ENCODE measurements at places on chromosomes 6 and 20.

GRCh38 chr6:148590883-148591282, 155.9 kb upstream of the UST start:
- DNase-seq, result no peak

- no peak for DNase-seq
Measured at GRCh38 chr6:158625881-158626305, 18.6 kb downstream of the DYNLT1 start.

GRCh38 chr6:104126315-104127005, 733.3 kb downstream of the HACE1 start:
- no peak for DNase-seq

GRCh38 chr20:33160681-33161080, 7.3 kb upstream of the BPIFA2 start:
- DNase-seq, result no peak

- no peak for DNase-seq
Measured at GRCh38 chr6:108755257-108756240, 92.7 kb upstream of the ARMC2 start.

- no peak for DNase-seq
Measured at GRCh38 chr6:139613496-139613895, 239.0 kb upstream of the CITED2 start.

GRCh38 chr6:89999154-89999553, 104.9 kb downstream of the GJA10 start:
- DNase-seq, result no peak

DNA sequence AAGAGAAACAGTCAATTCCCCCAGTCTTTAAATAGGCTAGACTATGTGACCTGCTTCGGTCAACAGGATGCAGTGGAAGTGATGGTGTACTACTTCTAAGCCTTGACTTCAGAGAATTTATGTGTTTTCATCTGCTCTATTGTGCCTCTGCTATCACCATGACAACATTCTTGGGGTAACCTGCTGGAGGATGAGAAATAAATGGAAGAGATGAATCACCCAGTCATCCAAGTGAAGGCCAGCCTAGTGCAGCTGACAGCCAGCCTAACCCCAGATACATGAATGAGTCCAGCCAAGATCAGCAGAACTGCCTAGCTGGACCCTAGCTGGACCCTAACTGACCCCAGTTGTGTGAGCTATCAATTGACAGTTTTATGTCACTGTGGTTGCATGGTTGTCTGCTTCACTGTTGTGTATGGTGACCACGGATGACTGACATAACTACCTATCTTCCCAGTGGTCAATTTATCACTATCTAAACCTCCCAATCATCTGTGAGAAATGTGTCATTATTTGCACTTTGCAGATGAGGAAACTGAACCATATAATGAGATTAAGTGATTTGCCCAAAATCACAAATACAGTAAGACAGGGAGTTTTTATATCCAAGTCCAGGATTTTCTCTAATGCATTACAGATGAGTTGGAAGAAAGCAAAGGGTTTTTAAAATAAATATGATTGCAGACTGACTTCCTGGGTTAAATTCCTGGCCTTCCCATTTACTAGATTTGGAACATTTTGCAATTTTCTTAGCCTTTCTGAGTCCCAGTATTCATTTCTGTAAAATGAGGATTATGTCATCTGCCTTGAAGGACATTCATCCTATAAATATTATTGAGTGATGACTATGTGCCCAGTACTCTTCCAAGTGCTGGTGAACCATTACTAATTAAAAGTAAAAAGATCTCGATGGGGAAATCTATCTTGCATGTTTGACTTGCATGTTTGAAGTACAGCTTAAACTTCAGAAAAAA, 136.4 kb upstream of the PLCB4 start:
- no peak for DNase-seq

GRCh38 chr6:36135053-36135731, 4.9 kb downstream of the MAPK13 start:
- DNase-seq, result no peak

DNA sequence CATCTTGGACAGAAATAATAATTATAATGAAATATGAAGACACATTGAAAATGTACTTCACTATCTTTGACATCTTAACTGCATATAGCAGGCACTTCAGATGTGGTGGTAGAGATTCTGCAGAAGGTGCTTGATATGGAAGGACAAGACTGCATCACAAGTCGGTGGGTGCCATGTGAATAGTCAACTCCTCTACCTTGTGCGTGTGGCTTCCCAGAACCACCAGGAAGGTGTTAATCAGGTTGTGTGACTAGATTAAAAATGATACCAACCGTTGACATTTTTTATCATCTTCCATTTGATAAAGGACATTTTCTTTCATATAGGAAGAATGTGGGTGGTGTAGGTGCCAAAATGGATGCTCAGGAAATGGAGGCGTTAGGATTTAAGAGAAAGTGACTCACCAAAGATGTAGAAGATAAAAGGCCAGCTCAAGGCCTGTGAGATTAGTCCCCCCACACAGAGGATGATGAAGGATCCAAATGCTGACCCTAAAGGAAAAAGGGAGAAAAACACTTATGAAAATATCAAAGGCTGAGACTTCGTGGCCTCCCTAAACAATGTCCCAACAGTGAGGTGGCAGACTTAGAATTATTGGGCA, 12.3 kb downstream of the SLC17A2 start:
- DNase-seq, result no peak

- no peak for DNase-seq
Measured at GRCh38 chr20:49505518-49505917, 23.1 kb upstream of the KCNB1 start.

- DNase-seq, result no peak
Measured at GRCh38 chr6:16305246-16305725, 66.9 kb downstream of the GMPR start.

DNA sequence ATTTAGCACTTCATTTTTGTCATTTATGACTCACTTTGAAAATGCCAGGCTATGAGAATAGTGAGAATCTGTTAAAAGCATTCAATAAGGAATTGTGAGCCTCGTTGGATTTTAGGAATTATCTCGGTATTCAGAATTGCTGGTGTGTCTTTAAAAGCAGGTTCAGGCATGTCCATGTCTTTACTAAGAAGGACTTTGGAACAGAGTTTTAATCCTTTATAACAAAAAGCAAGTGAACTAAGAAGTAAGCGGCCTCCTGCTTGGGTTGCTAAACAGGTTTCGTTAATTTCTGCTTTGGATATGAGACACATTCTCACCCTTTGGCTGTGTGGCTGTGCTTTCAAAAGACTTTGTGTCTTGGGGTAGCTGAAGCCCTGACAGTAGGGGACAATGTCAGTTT, 74.9 kb downstream of the IGF2R start:
- DNase-seq, result no peak

DNA sequence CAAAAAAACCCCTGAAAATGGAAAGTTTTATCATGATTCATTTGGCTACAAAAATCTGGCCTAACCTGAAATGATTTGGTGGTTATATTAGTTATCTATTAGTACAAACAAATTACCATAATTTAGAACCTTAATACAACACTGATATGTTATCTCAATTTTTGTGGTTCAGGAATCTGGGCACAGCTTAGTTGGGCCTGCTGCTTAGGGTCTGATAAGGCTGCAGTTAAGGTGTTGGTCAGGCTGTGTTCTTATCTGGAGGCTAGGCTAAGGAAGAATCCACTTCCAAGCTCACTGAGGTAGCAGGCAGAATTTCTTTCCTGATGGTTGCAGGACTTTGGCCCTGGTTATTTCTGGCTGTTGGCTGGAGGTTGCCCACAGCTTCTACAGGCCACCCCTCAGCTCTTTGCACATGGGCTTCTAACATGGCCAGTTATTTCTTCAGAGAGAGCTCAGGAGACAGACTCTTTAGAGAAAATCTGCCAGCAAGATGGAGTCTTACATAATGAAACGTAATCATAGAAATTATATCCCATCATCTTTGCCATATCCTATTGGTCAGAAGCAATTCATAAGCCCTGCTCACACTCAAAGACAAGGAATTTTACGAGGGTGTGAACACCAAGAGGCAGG, 11.4 kb downstream of the TRIM38 start:
- DNase-seq, result no peak

GRCh38 chr6:147001621-147002020, 202.6 kb upstream of the STXBP5 start:
- DNase-seq, result no peak

DNA sequence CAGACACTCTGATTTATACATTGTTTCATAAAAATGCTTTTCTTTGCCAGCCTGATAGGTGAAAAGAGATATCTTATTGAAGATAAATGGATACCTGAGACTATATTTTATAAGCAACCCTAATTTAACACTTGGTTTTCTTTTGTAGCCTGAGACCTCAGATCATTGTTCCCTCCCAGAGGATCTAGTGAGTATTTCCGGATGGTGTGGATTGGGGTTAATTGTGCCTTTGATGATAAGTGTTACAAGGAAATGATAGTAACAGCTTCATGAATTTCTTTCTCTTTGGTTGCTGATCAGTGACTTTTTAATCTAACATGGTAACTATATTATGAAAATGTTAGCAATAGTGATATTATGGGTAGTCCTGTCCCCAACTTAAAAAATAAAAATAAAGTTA, 30.4 kb downstream of the KDM1B start:
- no peak for DNase-seq

GRCh38 chr20:62446888-62447869, 19.8 kb upstream of the RBBP8NL start:
- no peak for DNase-seq

GRCh38 chr6:132132924-132133639, 181.9 kb upstream of the CCN2 start:
- no peak for DNase-seq

GRCh38 chr6:88565836-88566235, 397.6 kb downstream of the RNGTT start:
- DNase-seq, result no peak
